Activated CD4-positive, alpha-beta T cell treated with anti-CD3 and anti-CD28 coated beads, Interleukin-2, amount 10 ng/mL, durations not matched to agents 7 days and 5 days (primary cell): ENCODE measurements at places on chromosomes 7 and 10. TPM values are rescaled to one million over a fixed set of nuclear protein-coding genes. Genes with fewer than 3 reads are reported as not detected.

DNA sequence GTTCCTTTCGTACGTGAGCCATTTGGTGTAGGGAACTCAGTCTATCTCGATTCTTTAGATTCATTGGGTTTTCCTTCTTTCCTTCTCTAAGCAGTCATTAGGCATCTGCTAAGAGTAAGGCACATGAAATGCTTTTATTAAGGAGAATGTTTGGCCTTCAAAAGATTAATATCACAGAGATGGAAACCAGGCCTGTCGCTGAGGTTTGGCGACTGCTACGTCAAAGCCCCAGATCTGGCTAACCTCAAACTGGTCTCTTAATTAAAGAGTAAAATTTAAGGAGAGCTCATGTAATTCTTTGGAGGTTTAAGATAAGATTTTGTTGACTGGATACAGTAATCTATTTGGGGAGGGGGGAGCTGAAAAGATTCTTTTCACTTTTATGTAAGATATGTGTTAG lies 189.8 kb downstream of the JCAD start:
- no peaks in the 10 kb centered on the region for H3K36me3 ChIP-seq
- H3K27me3 ChIP-seq = no peaks in the 10 kb centered on the region
- no peak overlapping the region for H3K4me3 ChIP-seq
- no peak overlapping the region for H3K27ac ChIP-seq
- no peaks in the 10 kb centered on the region for H3K4me1 ChIP-seq

ANKMY2 gene
- total RNA-seq = 10.3 TPM

GRCh38 chr7:114160925-114161324 lies 242.1 kb upstream of the PPP1R3A start:
- H3K4me3 ChIP-seq = no peak overlapping the region
- no peak for DNase-seq
- H3K27ac ChIP-seq = no peak overlapping the region
- H3K4me1 ChIP-seq = no peaks in the 10 kb centered on the region
- H3K27me3 ChIP-seq = no peaks in the 10 kb centered on the region

DNA sequence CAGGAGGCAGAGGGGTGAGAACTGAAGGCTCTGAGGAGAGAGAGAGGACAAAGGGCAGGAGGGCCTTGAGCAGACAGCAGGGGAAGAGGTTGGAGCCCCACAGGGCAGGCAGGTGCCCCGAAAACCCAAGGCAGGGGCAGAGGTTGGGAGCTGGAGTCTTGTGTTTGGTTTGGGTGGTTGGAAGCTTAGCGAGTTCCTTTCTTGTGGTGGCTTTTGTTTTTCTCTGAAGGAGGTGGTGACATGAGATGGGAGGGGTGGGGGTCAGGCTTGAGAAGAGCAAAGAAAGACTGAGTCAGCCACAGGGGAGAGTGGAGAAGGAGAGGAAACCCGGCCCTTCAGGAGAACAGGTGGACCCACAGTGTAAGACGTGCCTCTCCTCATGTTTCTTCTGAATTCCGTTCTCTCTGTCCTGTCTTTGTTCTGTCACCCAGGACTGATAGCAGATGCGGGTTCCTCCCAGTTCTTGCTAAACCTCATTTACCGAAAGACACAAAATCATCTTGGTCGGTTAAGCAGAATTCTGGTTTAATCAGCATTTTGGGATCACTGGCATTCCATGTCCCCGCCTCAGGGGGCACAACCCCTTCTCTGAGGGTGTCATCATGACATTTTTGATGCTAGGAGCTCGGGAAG lies 95.3 kb downstream of the INSYN2A start:
- DNase-seq = no peak
- H3K4me3 ChIP-seq = no peak overlapping the region
- H3K27me3 ChIP-seq = no peaks in the 10 kb centered on the region

GRCh38 chr10:75712242-75712880 lies 280.9 kb downstream of the LRMDA start:
- H3K27me3 ChIP-seq = peaks cover 27% of the 10 kb centered on the region
- no peaks in the 10 kb centered on the region for H3K4me1 ChIP-seq
- DNase-seq = no peak
- no peaks in the 10 kb centered on the region for H3K36me3 ChIP-seq
- no peak overlapping the region for H3K27ac ChIP-seq
